ENCODE measurements at places on chromosomes 11 and 22.
A peak's percentile ranks its signal among the peaks of the same experiment; 100 is the strongest.

DNA sequence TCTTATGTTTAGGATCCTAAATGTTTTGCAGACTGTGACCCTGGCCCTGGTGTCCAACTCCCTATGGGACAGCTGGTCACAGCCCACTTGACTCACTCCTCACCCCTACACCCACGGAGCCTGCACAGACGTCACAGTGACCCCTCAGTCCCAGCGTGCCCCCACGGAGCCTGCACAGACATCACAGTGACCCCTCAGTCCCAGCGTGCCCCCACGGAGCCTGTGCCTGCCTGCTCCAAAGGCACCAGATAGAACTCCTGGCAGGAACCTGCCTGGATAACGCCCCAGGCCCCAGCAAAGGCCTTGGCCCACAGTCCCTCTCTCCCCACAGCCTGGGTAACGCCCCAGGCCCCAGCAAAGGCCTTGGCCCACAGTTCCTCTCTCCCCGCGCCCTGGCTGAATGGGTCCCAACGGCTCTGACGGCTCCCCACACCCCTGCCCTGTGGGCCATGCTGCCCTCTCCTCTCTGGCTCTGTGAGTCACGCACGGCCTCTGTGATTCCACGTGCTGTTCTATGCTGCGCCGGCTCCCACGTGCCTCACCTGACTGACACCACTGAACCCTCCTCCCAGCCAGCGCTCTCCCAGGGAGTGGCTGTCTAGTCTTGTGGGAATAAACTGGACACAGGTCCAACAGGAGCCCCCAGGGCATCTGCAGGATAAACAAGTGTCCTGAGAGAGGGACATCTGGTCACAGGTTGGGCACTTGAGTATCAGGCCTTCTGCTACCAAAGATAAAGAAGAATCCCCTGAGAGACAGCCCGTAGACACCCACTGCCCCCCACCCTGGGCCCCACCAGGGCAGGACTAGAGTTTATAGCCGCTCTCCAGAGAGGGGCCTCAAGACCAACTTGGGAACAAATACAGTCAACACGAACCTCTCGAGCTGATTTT lies 250.3 kb downstream of the BRD1 start:
- no peak for DNase-seq

DNA sequence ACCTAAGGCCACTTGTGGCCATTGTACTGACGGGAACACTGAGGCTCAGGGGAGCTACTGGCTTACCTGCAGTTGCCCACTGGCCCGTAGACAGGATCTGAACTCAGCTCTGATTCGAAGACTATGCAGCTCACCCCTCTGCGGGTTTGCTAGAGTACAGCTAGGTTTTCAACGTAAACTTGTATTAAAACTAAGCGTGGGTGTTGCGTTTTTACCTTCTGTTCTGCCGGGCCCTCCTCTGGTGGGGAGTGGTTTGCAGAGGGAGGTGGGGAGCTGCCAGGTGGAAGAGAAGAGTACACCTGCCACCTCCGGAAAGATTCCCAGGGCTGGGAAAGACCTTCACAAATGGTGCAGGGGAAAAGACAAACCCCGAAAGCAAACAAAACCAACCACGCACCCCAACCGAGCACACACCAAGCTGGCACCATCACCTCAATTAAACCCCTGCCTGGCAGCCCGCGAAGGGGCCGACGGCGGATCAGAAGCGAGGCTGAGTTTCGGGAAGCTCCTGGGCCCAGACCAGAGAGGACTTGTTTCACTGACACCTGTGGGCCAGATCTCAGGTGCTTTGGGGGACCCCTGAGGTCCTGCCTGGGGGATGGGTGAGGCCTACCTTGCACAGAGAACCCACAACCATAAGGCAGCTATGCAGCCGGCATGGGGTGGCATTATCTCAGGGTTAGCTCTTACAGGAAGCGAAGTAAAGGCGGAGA lies 37.7 kb downstream of the SHISAL1 start:
- no peak for DNase-seq

GRCh38 chr11:122714004-122714403 lies 58.5 kb downstream of the UBASH3B start:
- DNase-seq, result no peak

GRCh38 chr22:19085233-19085718 lies 36.9 kb downstream of the DGCR2 start:
- DNase-seq, result no peak

- DNase-seq, result no peak
Measured at GRCh38 chr11:13284776-13285588, 7.4 kb downstream of the BMAL1 start.

DNA sequence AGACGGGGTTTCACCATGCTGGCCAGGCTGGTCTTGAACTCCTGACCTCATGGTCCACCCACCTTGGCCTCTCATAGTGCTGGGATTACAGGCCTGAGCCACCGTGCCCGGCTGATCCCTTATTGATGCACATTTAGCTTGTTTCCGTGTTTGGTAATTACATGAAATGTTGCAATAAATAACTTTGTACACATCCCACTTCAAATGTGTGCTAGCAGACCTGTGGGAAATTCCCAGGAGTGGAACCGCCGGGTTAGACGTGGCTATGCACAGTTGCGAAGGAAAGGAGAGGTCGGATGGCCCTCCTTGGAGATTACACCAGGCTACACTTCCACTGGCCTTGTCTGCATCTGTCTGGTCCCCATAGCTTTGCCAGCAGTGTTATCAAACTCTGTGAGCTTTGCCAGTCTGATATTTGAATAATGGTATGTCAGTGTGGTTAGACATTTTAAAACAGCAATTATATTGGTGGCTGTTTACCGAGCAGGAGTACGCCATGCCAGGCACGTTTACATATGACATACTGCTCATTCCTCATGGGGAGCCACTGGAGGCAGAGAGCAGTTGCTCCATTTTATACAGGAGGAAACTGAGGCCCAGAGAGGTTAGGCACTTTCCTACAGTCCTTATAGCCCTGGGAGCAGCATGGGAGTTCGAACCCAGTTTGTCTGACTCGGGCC lies 27.2 kb upstream of the SYT7 start:
- no peak for DNase-seq

- DNase-seq, result no peak
Measured at GRCh38 chr11:134554106-134554505, 142.1 kb upstream of the B3GAT1 start.

GRCh38 chr11:18650353-18650752 lies 16.2 kb upstream of the SPTY2D1 start:
- DNase-seq, result no peak

GRCh38 chr11:104036588-104036987 lies at the start of gene DDI1:
TSS of gene DDI1 (plus strand) at chr11:104036640. CDS start at chr11:104036823, 183 bp downstream.
- DNase-seq, result no peak

DNA sequence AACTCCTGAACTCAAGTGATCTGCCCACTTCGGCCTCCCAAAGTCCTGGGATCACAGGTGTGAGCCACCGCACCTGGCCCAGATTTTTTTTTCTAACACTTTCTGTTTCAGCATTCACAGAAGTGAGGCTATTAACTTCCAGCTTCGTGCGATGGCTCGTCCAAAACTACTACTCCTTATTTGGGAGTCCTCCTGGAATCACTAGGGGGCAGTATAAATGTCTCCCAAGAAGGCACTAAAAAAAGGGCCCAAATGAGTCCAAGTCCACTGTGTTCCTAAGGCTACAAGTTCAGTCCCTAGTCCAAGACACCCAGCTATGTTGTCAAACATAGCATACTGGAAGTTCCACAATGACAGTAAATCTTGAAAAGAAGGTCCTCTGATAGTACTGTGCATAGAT lies 63.2 kb upstream of the BIRC3 start:
- no peak for DNase-seq

GRCh38 chr11:12088047-12088481 lies 22.3 kb upstream of the MICAL2 start:
- no peak for DNase-seq

GRCh38 chr11:58003036-58003435 lies 20.6 kb upstream of the OR9Q1 start:
- DNase-seq, result no peak

GRCh38 chr11:45025716-45026492 lies 75.2 kb upstream of the TP53I11 start:
- peak; percentile 33 for DNase-seq

GRCh38 chr22:19115628-19116027 lies 6.6 kb downstream of the DGCR2 start:
- DNase-seq, result peak; percentile 14

- no peak for DNase-seq
Measured at GRCh38 chr11:80958361-80958760, 1517.5 kb upstream of the TENM4 start.

- peak; percentile 87 for DNase-seq
Measured at GRCh38 chr22:17896586-17896985, 122.3 kb upstream of the BID start.

DNA sequence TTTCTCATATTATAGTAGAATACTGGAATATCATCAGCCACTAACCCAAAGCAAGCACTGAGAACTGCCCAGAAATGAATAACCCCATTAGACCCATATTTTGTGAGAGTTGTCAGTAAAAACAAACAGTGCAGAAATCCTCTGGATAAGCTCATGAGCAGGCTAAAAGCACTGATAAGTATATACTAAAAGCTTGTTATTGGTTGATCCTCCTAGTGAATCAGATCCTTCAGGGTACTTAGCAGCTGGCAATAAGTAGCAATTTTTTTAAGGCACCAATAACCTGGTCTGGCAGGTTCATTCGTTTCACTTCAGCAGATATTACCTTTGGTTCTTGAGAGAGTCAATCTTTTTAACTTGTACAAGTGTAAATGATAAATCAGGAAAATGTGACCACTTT lies 1.2 kb downstream of the NOX4 start:
- DNase-seq, result no peak

DNA sequence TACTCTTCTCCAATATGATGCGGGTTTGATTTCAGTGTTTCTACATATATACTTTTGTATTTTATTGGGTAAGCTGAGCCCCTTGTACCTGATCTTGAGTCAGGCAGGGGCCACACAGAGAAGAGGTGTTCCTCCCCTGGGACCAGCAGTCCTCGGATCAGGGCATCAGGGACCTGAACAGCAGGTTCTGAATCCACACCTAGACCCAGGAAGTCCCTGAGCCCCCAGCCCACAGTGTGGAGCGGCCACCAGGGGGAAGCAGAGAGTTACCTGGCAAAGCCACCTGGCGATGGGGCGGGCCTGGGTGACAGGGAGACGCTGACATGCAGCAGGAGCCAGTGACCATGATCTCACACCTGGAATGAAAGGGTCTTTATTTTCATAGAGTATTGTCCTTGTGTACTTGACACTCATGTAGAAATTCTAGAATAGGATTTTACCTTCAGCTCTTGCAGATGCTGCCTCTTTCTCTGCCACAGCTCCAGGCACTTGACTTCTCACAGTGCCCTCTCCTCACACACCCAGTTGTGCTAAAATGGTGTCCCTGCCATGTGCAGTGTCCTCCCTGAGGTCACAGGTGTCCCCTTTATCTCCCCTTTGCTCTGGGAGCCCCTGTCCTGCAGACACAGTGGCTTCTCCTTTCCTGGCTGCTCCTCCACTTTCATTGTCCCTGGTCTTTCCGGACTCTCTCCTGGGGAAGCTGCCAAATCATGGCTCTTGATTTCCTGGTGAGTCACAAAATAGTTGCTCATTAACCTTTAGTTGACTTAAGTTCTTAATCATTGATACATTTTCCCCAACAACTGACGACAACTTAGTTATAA lies 48.5 kb downstream of the GGTLC2 start:
- no peak for DNase-seq

DNA sequence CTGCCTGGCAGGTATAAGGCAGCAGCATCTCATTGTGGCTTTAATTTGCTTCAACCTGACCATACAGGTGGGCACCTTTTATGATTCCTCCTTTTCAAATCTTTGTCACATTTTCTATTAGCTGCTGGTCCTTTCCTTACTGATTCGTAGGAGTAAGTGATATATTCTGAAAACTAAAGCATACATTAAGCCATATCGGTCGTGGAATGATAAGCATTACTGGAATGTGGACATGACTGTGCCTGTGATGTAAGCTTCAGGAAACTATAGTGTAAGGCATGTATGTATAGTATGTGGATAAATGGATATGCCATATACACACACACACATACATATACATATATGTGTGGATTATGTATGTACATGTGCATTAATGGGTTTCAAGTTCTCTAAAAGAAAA lies 20.8 kb downstream of the YPEL1 start:
- no peak for DNase-seq

GRCh38 chr11:123302751-123303195 lies 107.7 kb upstream of the CLMP start:
- no peak for DNase-seq

GRCh38 chr11:119816660-119817059 lies 87.7 kb upstream of the NECTIN1 start:
- no peak for DNase-seq
